Adipocyte (in vitro differentiated cells): ENCODE measurements at places on chromosomes 2 and 18.
A peak's percentile ranks its signal among the peaks of the same experiment; 100 is the strongest.

GRCh38 chr2:48482313-48482712 is 47.6 kb upstream of the STON1 start:
- DNase-seq: peak; percentile 52

DNA sequence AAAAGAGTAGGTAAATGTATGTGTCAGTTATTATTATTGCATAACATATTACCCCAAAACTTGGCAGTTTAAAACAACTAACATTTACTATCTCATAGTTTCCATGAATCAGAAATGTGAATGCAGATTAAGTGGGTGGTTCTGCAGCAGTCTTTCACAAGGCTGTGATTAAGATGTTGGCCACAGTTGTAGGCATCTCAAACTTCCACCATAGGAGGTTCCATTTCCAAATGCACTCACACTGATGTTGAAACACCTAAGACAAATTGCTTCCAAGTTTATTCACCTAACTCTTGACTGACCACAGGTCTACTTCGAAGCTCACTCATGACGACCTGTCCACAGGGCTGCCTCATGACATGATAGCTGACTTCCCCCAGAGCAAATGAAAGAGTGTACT is 360.8 kb downstream of the GRB14 start:
- DNase-seq: peak; percentile 53

GRCh38 chr2:177675350-177675821 is 282.8 kb downstream of the AGPS start:
- DNase-seq: no peak

GRCh38 chr2:27024812-27025211 is 8.0 kb upstream of the TMEM214 start:
- no peak for DNase-seq

GRCh38 chr2:222608081-222608480 is 47.8 kb downstream of the FARSB start:
- no peak for DNase-seq
